Amniotic stem cell (primary cell): ENCODE measurements at places on chromosomes 4 and X.
A peak's percentile ranks its signal among the peaks of the same experiment; 100 is the strongest.

- DNase-seq: no peak
Observed at GRCh38 chr4:140641105-140641555, 72.4 kb upstream of the UCP1 start.

- DNase-seq: no peak
Observed at GRCh38 chrX:131366407-131366806, 77.3 kb upstream of the IGSF1 start.

GRCh38 chr4:111631215-111631999, 513.8 kb upstream of the FAM241A start:
- DNase-seq: no peak

GRCh38 chr4:137949746-137950145, 292.4 kb downstream of the SLC7A11 start:
- no peak for DNase-seq

GRCh38 chr4:81142744-81143143, 72.3 kb downstream of the PRKG2 start:
- no peak for DNase-seq

- no peak for DNase-seq
Observed at GRCh38 chrX:109623997-109624396, 975 bp downstream of the KCNE5 start.

- DNase-seq: no peak
Observed at GRCh38 chr4:75658876-75659275, 14.3 kb downstream of the G3BP2 start.

DNA sequence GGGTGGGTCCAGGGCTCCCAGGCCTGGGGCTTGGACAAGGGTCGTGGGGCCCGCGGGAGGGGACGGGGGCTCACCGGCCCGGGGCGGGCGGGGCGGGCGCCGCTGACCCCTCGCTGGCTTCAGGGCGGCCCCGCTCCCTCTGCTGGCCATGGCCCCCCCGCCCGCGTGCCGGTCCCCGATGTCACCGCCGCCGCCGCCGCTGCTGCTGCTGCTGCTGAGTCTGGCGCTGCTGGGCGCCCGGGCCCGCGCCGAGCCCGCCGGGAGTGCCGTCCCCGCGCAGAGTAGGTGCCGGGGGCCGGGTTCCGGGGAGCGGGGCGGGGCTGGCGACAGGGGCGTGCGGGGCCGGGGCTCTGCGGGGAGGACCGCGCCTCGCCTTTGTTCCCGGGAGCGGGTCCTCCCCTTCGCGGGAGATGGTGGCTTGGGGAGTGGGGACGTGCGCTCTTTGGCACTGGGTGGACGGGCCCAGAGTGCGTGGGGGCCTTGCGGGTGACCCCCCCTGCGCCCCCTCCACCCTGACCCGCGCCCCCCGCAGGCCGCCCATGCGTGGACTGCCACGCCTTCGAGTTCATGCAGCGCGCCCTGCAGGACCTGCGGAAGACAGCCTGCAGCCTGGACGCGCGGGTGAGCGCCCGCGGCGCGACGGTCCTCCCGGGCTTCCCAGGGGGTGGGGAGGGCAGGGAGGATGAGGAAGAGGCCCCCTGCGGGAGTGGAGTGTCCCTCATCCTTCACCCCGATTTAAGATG, 16.8 kb upstream of the NAT8L start:
- no peak for DNase-seq

GRCh38 chr4:156972379-156973015, 898 bp upstream of the PDGFC start:
- DNase-seq: no peak

- no peak for DNase-seq
Observed at GRCh38 chrX:100687546-100687945, 43.5 kb downstream of the SRPX2 start.

- DNase-seq: peak; percentile 57
Observed at GRCh38 chrX:154409222-154409871, at the start of gene DNASE1L1. DNASE1L1 (minus strand) TSS chrX:154409254; CDS start chrX:154405568, 3,686 bp downstream.

DNA sequence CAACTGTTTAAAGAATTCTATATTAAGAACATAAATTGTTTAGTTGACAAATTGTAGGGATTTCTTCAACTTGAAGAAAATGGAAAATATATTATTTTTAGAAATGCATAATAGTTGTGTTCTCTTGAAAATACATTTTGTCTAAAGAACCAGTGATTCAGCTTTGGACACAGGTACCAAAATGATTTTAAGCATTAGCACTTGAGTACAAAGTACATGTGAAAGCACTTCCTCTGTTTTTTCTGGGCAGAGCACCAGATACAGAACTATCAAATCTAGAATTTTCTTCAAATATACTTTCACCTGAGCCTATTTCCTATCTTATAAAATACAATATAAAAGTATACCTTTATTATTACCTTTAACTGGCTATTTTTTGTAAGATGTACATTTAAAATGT, 539.8 kb downstream of the ADGRL3 start:
- no peak for DNase-seq

DNA sequence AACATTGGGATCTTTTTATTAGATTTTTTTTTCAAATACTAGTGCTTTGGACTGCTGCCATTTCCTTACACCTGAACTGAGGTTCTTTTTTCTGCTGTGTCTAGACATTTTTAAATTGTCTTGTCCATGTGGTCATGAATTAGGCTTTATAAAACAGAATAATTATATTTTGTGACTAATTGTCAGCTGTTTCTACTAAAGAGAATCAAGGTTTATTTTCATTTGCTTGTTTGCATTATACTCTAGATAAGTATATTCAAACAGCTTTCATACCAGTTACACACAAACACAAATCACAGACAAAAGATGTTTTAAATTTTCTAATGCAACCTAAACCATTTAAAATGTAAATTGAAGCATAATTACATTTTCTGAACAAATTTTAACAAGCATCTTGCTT, 194.7 kb downstream of the GALNTL6 start:
- no peak for DNase-seq

DNA sequence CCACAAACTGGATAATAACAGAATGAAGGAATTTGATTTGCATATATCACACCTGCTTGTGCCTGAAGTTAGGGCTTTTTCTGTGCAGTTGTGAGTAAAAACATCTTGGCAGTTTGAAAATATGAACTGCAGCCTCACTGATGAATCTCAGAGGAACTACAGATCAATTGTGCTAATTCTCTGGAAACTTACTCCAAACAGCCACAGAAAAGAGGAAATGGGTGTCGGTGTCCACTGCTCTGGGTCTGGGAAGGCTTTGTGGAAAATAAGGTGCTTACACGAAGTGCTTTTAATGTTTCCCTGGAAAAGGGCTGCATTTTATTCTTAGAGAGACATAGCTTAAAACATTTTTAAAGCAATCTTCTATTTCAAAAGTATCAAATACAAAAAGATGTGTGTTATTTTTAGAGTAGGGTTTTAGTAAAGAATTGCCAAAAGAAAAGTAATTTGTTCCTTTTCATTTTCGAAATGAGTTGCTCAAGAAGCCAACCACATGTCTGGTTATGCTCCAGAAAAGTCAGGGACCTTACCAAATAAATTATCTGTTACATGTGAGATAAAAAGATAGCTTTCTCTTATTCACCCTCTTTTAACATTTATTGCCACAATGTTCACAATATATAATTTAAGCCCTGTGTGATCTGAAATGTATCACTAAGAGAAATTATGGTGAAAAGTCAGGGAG, 240.1 kb downstream of the FRAS1 start:
- DNase-seq: no peak

GRCh38 chr4:150265806-150266205, 187.6 kb downstream of the DCLK2 start:
- no peak for DNase-seq

- DNase-seq: no peak
Observed at GRCh38 chrX:142977128-142977914, 48.4 kb upstream of the SPANXN4 start.

DNA sequence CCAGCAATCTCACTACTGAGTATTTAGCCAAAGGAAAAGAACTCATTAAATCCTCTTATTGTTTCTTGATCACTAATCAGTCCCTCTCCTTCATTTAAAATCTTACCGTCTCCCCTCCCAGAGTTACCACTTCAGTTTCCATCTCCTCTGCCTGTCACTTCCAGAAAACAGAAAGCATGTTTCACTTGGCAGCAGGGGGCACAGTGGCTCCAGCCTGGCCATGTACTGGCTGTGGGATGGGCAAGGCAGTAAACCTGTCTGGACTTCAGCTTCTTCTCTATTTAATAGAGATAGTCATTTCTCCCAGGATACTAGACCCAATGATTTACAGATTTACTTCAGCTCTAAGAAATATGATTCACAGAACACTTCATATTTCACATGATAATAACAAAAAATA, 63.2 kb downstream of the CD40LG start:
- DNase-seq: peak; percentile 6

DNA sequence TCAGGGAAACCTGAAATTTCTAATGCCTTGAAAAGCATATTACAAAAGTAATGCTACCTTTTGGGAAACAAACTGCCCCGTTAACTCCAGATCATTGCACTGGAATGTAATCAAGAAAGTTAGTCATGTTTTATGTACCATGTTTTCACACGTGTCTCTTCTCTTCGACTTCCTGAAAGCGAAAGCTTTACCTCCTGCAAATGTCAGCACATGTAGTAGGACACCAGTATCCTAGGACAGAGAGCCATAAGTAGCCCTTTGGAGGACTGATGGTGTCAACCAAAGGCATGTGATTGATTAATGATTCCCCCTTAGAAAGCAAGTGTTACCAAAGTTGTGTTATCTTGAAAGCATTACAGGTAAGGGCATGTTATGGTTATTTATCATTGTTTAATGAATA, 8.8 kb upstream of the MND1 start:
- no peak for DNase-seq

DNA sequence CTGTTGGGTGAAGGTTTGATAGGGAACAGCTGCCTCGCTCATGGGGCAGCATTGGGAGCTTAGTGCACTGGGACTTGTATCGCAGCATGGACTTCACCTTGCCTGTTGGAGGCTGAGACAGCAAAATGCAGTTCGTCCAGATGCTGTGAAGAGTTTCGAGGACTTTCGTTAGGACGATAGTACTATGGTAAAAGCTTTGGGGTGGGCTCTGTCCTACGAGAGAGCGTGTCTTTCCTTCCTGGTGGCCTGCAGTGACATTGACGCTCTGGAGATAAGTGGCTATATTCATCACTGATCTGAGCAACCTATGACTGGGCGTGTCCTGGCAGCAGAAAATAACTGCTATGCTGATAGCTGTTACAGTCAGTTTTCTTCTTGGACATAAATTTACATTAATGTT, 44.8 kb downstream of the ARHGAP10 start:
- DNase-seq: no peak

DNA sequence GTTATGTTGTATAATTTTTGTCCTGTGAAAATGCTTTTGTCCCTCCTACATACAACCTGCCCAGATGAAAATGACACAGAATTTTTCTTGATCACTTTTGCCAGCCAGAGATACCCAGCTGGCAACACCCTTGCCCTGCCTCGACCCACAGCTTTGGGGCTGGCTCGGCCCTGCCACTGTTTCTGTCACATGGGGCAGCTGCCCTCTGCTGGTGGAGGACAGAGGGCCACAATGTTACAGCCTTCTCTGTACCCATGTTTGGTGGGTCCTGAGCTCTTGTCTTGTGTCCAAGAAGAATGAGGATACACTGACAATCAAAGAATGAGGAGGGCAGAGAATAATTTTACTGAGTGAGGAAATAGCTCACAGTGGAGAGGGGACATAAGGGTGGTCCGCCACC, 31.1 kb downstream of the BMP15 start:
- DNase-seq: no peak

DNA sequence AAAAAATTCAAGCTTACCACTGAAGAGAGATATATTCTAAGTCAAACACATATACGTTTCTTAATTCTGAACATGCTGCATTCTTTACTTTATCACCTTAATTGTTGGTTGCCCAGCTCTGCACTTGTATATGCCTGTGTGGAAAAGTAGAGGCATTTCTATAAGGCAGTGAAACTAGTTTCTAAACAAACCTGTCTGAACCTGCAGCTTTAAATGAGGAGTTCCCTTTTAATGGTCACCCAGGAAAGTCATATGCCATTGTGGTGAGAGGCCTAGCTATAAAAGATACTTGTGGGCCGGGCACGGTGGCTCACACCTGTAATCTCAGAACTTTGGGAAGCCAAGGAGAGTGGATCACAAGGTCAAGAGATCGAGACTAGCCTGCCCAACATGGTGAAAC, 147.4 kb upstream of the RXFP1 start:
- DNase-seq: no peak

DNA sequence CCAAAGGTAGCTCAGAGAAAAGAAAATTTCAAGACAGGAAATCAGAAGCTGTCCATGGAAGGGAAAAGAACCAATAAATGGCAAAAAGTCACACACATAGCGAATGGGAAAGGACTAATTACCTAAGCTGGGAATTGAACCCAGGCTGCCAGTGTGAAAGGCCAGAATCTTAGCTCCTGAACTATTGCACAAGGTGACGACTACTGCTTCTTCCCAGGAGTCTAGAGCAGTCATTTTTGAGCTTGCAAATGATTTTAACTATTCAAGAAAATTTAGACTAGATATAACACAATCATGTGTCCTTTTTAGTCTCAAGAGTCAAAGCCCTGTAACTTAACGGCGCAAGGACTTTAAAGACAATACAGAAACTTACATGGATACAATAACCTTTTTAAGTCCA, 34.1 kb upstream of the ZNF81 start:
- no peak for DNase-seq

GRCh38 chr4:68110441-68110840, 19.2 kb downstream of the TMPRSS11F start:
- no peak for DNase-seq

GRCh38 chr4:22573198-22573597, 57.3 kb upstream of the ADGRA3 start:
- DNase-seq: no peak

DNA sequence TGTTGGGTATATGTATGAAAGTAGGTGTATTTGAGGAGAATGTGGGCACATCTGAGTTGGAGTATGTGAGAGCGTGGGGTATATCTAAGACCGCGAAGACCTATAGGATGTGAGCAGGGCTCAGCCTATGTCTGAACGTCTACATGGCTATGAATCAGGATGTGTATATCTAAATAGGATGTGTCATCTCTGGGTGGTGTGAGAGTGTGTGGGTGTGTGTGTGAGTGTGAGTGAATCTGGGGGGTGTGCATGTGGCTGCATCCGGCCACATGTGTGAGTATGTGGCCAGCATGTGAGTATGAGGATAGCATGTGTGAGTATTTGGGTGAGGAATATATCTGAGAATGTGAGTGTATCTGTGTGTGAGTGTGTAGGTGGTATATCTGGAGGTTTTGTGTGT, 7.7 kb downstream of the GPR173 start:
- DNase-seq: no peak

GRCh38 chr4:168097161-168097560, 4.8 kb downstream of the ANXA10 start:
- no peak for DNase-seq
